Tibial nerve (tissue), 4 donors: ENCODE measurements at places on chromosomes 11 and 22. TPM values are rescaled to one million over a fixed set of nuclear protein-coding genes. Genes with fewer than 3 reads are reported as not detected.

TRIM6 gene
- total RNA-seq = 3.1 TPM

DAGLA gene
- total RNA-seq = 5.4 TPM

BIK gene
- not detected for total RNA-seq

TRMU gene
- 85.3 TPM for total RNA-seq

LSP1 gene
- total RNA-seq = 46.5 TPM

GRCh38 chr11:27623945-27624523 lies 76.2 kb downstream of the BDNF start:
- DNase-seq = no peak

DNA sequence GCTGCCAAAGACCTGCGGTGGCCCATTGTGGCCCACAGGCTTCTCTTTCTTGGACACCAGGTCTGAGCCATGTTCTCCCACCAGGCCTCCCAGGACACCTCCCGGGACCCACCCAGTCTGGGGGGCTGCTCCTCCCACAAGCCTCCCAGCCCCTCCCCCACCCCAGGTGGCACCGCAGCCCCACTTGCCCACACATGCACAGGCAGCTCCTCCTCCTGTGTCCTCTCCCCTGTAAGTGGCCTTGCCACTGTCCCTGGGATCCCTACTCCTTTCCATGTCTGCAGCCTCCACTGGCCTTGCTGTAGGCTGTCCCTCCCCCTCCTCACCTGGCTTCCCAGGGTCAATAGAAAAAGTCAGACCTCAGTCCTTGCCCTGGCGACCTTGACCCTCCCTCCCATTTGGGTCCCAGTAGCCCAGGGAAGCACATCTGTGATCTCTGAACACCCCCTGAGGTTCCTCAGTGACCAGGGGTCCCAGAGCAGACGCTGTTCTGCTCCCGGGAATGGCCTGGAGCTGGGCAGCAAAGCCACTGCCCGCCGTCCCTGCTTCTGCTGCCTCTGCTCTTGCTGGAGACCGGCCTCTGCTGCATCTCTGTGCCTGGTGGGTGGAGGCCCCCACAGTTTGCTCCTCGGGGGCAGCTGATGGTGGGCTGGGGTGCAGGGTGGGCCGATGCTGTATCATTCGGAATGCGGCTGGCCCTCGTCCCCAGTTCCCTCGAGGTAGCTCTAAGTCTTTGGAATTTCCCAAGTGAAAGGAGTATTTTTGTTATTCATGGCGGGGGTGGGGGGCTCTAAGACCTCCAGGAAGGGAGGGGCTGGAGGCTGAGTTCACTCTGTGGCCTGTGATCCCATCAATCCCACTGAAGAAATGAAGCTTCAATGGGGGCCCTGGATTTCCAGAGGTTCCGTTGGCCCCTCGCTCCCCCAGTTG lies 43.6 kb downstream of the ARHGAP8 start:
- no peak for DNase-seq

DNA sequence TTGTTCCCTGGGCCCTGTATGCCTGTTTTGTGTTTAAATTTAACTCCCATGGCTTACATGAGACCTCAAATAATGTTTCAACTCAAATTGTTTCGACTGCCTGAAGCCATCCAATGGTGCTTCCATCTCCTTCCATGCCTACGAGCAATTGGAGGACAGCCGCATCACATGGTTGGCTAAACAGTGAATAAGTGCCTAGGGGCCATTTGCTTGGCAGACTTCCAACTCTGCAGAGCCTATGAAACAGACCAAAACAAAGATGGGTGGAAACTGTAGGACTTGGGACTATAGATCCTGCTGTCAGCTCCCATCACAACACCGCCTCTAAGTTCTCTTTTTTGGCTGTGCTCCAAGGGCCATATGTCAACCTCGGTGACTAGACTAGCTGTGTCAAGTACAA lies 84.1 kb downstream of the PARVA start:
- DNase-seq = no peak
